NCI-H1105 (cell line): ENCODE measurements at places on chromosomes 13 and 19.

DNA sequence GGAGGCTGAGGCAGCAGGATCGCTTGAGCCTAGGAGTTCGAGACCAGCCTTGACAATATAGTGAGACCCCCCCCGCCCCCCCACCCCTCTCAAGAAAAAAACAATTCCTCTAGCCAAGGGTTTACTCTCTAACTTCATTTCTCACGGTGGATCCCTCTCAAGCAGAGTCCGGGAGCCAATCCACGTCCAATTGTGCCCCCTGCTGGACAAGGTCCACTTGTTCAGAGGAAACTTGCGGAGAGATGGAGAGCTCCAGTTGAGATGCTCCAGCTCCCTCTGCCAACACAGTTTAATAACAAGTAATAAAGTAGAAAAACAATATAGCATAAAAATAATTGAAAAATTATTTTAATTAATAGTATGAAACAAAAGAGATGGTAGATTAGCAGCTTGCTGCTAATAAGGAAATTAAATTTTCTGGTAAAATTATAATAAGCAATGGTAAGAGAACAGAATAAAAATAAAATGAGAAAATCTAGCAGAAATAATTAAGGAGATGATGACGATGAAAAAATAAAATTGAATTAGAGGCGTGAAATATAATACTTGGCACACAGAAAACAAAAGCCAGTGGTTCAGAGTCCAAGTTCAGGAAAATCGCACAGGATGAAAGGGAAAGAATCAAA is 14.5 kb upstream of the SIGLEC14 start:
- peak; percentile 47 for DNase-seq

DNA sequence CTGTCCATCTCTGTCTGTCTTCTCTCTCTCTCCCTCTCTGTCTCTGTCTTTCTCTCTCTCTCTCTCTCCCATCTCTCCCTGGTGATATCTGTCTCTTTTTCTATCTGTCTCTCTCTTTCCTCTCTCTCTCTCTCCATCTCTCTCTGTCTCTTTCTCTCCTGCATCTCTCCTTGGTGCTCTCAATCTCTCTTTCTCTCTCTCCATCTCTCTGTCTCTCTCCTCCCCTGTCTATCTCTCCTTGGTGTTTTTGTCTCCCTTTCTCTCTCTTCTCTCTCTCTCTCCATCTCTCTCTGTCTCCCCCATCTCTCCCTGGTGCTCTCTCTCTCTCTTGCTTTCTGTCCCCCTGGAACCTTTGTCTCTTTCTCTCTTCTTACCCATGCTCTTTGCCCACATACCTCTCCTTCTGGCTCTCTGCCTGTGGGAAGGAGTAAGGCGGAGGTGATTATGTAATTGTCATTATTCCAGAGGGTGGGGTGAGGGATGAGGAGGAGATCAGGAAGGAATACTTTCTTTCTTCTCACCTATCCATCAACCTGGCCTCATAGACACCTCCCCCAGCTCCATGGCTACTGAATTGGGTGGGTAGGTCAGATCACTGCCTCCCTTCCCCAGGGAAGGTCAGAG is 30.9 kb upstream of the CYP2B6 start:
- no peak for DNase-seq

- DNase-seq: no peak
Measured at GRCh38 chr13:29496241-29496712, 99.2 kb downstream of the SLC7A1 start.

DNA sequence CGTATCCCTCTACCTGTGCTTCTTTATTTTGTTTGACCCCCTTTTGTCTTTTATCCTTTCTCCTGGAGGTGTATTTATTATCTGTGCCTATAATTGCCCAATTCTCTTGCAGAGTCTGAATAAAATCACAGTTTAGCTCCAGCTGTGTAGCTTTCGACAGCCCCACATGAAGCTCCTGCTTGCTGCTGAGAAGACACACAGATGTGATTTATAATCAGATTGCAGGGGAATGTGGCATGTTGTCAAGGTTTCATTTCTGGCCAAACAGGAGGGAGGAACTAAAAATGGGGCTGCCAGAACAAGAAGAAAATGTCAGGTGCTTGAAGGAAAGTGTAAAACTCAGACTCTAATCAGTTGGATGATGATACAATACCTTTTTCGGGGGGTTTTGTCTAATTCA is 22.7 kb downstream of the CCNA1 start:
- no peak for DNase-seq

GRCh38 chr19:41226053-41226873 is 7.2 kb downstream of the AXL start:
- DNase-seq: no peak

DNA sequence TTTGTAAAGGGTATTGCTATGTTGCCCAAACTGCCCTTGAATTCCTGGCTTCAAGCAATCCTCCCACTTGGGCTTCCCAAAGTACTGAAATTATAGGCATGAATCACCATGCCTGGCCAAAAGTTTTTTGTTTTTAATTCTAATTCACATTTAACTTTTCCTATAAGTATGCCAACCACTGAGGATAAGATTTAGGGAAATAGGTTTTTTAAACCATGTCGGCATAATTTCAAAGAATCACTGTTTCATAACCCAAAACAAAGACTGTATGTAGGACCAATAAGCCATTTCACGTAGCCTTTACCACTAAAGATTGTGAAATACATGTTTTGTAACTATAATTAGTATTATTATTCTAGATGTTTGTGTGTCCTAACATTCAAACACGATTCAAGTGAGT is 8.2 kb downstream of the ZDHHC20 start:
- DNase-seq: no peak

DNA sequence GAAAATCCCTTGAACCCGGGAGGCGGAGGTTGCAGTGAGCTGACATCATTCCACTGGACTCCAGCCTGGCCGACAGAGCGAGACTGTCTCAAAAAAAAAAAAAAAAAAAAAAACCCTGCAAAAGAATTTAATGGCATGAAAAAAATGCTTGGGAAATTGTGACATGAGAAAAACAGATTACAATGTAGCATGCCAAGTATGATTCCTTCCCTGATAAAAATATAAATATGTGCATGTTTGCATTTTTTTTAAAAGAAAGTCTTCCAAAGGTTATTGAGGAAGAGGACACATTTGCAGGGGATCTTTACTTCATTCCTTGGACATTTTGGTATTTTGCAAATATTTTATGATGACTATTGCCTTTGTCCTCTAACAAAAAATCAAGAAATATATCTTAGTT is 14.5 kb upstream of the ZBTB32 start:
- DNase-seq: no peak

GRCh38 chr19:51277112-51277511 is 26.2 kb downstream of the SIGLECL1 start:
- DNase-seq: no peak

DNA sequence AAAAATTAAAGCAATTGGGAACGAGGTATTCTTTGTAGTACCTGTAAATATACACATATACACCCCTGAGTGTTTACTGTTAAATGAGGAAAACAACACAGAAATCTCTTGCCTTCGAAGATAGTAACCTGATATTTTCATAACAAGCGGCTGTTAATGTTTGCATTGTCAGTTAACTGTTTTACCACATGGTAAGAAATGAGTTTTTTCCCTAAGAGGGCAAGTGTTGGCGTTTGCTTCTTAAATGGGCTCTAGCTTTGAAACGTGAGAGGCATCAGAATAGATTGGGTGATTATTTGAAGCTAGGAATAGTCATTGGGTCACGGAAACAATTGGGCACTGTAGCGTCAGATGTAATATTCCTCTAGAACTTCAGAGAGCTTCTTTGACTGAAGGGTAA is 22.0 kb upstream of the UPF3A start:
- no peak for DNase-seq

DNA sequence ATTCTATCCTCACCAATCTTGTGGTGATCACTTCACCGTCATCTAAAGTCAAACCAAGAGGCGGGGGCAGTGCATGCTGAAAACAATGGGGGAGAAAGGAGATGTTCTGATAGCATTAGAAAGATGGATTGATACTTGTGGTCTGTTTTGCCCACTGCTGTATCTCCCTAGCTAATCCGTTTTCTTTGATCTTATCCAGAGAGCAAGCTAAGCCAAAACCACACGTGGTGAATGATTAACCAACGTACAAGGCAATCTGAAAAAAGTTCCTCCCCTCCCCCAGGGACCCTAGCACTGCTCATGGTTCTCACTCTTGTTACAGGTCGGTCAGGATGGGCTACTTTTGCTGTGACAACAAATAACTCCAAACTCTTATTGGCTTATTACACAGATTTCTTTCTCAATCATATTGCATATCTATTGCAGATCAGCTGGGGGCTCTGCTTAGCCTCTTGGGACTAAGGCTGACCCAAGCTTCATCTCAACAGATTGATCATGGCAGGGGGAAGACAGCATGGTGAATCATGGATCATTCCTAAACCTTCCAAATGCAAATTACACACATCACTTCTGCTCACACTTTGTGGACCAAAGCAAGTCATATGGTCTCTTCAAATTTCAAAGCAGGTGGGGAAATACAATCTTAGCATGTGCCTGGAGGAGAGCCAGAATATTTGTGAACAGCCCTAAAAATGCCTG is 11.9 kb upstream of the C13orf42 start:
- DNase-seq: no peak

DNA sequence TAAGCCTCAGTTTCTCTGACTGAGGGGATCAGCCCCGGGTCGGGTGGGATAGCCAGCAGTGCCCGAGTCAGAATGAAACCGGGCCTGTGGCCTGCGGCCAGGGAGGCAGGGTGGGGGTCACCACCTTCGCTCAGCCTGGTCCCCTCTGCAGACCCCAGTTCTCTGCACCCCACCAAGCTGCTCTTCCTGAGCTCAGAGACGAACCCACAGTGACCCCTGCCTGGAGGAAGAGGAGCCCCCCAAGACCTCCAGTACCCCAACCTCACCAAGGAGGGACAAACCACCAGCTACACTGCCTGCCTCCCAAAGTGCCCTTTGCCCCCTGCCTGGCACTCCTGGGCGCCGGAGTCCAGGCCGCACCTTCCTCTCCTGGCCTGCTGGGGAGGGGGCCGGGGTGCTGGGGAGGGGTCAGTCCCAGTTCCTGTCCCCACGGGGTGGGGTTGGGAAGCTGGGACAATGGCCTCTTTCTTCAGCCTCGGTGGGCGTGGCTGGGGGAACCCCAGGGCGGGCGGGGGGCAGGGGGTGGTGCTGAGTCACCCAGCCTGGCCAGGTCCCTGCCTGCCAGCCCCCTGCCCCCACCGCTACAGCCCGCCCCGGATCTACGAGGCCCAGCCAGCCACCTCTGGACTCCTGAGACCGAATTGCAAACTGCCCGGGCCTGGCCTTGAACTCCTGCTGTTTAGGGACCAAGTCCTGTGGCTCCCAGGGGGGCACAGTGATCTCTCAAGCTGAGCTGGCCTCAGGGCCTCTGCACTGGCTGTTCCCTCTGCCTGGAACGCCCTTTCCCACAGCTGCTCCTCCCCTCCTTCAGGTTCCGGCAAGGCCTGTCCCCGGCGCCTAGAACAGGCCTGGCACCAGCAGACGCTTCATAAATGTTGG is 14.3 kb downstream of the ZBTB7A start:
- no peak for DNase-seq

- no peak for DNase-seq
Measured at GRCh38 chr19:10712045-10712444, 5.8 kb upstream of the DNM2 start.

GRCh38 chr13:108760129-108760528 is 130.7 kb downstream of the MYO16 start:
- DNase-seq: no peak

DNA sequence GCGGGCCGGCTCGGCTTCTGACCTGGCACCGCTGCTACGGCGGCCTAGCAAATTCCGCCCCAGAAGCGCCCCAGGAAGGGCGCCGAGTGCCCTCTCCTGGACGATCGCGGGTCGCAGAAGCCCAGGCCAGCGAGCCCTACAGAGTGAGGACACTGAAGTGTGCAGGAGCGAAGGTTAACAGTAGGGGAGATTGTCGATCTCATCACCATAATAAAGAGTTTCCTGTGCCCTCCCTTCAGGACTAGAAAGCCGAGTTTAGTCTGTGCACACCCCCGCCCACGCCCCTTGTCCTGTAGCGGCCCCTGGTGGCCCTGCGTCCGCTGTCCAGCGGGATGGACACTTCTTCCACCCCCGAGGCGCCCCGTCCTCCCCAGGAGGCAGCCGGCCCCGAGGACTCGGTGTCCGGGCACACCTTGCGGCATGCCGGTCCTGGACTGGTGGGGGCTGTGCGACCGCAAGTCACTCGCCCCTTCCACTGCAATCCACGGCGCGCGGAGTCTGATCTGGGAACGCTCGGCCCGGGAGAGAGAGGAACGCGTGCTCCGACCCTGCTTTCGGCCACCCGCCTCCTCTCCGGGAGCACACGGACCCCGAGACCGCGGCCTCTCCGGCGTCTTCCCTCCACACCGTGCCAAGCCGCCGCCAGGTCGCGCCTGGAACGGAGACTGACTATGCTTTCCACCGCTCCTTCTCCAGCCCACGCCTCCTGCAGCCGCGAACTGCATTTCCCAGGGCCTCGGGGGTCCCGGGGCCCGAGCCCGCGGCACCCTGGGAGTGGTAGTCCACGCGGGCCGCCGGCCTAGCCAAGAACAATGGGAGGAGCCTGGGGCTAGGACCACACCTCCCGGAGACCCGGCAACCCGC is 770 bp upstream of the KMT2B start:
- peak; percentile 95 for DNase-seq

- DNase-seq: no peak
Measured at GRCh38 chr19:41350735-41351338, 2.9 kb downstream of the TGFB1 start.

DNA sequence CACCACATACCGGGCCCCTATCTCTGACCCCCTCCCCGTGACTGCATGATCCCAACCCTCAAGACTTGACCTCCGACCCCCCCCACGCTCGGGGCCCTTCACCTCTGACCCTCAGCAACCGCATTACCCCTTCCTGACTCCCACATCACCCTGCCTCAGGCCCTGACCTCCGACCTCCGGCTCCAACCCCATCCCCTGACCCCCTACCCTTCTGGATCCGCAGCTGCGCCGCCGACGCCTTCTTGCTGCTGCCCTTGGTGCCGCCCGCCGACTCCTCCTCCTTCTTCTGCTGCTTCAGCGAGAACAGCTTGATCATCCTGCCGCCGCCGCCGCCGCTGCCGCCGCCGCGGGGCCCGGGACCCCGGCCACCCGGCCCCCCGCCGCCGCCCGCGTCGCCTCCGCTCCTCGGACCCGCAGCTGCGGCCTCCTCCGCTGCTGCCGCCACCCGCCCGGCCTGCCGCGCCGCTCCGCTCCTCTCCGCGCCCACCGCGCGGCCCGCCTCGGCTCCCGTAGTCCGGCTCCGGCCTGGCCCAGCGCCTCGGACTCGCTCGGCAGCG is at the start of gene UBE2M:
UBE2M (minus strand) TSS at position 546 of the 557 bp plus-strand sequence; CDS start at position 316, 230 bp downstream.
- DNase-seq: no peak

DNA sequence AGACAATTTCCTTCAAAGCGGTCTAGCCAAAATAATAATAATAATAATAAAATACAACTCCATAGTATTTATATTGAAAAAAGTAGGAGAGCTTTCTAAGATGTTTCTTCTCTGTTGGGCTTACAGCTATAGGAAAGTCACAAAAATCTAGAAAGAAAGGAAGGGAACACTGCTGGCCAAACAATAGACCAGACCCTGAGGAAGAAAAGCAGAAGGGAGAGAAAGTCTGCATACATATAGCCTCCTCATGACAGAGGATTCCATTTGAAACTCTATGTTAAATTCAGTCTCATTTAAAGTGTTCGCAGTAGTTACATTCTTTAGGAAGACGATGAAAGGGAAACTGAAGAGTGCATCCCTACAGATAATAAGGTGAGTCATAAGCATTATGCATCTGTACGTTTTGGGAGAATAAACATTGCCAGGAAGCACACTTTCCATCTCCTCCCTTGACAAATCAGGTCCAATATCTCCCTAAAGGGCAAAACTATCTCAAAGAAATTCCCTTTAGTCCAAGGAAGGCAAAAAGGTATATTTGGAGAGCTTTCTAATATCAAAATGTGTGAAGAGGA is 86.5 kb downstream of the PCDH9 start:
- DNase-seq: no peak
